ENCODE measurements at places on chromosomes 16 and 17. TPM values are rescaled to one million over a fixed set of nuclear protein-coding genes. Genes with fewer than 3 reads are reported as not detected.

DNA sequence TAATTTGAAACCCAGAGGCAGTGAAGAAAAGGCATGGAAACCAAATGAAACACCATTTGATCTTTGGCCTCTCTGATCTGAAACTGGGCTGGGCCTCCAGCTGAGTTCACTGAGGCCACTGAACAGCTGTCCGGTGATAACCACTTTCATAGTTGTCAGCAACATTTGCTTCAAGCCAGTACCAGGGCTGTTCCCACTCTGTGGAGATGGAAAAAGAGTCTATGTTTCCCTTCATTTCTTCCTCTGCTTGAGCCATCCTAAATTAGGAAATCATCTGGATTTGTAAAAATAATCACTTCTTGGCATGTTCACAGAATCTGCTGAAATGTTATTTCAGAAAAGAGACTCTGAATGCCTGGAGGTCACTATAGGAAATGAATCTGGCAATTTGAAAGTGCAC, 119.3 kb downstream of the STX8 start:
- DNase-seq, result peak; percentile 48

DNA sequence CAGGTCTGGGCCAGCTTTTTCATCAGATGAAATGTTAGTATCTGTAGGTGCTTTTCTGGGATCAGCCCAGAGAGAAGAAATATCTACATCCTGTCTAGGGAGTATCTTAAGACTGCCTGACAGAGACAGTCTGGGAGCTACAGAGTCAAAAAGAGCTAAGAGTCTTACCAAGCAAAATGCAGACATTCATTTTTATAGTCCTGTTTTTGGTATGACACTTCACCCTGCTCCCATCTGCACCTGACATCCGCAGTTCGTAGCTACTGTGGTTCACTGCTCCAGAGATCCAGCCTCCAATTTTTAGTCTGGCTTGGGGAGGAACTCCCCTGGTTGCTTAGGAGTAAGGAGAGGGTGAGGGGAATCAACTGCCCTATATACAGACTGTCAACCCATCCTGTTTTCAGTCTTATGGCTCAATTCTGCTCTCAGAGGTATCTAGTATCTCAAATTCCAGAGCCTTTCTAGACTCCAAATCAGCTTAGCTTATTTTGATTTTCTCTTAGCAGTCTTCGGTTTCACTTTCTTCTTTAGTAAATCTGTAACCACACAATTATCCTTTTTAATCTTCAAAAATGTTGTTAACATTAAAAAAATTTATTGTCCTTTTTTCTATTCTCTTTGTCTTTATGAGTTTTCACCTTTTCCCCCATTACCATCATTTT, 97.8 kb downstream of the TMEM100 start:
- DNase-seq, result no peak

DNA sequence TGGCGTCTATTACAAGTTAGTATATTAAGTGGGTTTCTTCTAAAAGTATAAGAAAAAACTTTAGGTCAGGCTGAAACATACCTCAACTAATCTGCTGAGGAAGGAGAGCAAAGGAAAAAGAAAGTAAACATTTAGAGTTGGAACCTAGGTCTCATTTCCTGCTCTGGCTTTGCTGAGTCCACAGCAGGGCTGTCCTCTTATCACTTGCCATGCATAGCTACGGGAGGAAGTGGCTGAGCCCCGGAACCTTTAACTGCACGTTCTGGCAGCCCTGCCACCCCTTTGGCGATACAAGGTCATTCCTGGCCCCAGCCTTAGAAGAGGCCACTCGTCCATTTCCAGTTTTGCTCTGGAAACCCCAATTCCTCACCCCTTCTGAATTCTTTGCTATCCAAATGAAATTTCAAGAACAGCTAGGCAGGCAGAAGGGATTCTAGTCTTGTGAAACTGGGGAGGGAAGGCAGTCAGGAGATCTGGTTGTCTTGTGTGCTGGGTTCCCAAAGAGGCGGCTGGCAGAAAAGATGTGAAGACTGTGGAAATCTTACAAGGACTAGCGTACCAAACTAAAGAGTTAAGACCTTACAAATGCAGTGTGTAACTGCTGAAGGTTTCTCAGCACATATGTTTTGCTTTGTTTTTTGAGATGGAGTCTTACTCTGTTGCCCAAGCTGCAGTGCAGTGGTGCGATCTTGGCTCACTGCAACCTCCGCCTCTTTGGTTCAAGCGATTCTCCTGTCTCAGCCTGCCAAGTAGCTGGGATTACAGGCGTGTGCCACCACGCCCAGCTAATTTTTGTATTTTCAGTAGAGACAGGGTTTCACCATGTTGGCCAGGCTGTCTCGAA, 19.1 kb downstream of the WIPI1 start:
- no peak for DNase-seq

Gene TRAPPC2L
- total RNA-seq, result 18.5 TPM

DNA sequence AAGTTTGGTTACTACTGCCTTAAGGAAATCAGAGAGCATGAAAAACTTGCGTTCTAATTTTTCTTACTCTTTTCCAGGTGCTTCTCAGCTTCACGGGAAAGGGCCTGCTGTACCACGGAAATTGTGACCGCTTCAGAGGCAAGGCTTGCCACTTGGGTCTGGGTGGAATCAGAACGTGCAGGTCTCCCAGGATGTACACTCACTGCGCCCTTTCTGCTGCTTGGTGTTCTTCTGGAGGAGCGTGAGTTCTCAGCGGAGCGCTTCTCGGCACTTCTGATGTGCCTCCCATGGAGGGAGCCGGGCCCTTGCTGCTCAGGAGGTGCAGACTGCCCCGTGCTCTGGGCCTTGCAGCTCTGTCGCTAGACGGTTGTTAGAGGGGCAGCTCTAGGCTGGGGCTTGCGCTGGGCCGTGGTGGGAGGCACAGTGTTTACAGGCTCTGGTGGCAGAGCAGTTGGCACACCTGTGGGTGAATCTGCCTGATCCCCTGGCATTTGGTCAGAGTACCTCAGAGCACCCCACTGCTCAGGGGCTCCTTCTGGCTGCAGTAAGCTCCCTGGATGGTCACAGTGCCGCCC, 32.8 kb downstream of the UBN1 start:
- DNase-seq, result no peak

- peak; percentile 21 for DNase-seq
These were observed 19.2 kb downstream of the SDK2 start for GRCh38 chr17:73625006-73625405.

Gene ACE
- 5.6 TPM for total RNA-seq

DNA sequence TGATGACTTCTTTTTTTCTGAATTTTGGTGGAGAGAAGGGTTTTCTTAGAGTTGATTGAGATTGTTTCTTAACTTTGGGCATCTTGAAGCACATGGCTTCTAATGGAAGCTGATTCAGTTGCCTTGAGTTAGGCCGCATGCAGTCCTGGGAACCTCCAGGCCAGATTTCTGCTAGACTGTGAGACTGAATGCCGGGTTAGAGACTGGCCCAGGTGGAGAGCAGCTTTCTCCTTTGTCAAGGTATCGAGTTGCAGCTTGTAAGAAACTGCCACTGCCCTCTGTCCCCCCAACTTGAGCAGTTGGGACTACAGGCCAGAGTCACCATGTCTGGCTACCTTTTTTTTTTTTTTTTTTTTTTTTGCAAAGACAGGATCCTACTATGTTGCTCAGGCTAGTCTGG, 77.6 kb downstream of the CLEC16A start:
- no peak for DNase-seq

GRCh38 chr17:81399481-81400153, 4.4 kb downstream of the BAHCC1 start:
- no peak for DNase-seq

- DNase-seq, result no peak
These were observed 1.9 kb downstream of the NECAB2 start for GRCh38 chr16:83969771-83970429.

DNA sequence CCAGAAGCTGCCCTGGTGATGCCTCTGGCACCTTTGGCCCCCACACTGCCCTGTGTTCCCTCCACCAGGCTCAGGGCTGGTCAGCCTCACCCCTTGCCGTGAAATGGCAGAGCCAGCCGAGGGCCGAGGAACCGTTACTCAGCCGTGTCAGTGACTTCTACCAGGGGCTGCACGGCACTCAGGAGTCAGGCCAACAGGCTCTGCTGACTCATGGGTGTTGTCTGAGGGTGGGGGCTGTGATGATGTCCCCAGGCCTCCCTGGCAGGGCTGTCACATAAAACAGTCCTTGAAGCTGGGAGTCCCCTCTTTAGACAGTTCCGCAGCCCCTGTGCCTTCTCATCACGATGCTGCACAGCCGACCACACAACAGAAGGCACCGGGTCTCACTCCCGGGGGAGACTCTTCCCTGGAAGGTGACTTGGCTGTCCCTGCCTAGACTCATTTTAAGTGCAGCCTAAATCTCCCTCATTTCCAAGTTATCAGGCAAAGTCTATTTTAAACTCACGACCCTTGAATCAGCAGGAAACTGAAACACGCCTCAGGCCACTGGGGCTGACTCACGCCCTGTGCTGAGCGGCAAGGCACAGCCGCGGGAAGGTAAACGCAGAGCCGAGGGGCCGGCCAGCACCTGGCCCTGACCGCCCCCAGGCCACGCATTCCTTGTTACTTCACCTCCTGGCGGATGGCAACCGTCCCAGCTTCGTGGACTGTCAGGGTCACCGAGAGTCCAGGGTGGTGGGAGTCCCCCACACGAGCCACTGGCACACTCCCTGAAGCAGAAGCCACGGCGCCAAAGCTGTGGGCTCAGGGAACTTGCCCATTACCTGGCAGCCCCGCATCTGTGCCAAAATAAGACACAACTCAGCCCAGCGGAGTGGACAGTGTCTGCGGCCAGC, 102.6 kb downstream of the ZNF778 start:
- no peak for DNase-seq

- peak; percentile 48 for DNase-seq
These were observed 8.8 kb upstream of the LPCAT2 start for GRCh38 chr16:55499951-55500529.

DNA sequence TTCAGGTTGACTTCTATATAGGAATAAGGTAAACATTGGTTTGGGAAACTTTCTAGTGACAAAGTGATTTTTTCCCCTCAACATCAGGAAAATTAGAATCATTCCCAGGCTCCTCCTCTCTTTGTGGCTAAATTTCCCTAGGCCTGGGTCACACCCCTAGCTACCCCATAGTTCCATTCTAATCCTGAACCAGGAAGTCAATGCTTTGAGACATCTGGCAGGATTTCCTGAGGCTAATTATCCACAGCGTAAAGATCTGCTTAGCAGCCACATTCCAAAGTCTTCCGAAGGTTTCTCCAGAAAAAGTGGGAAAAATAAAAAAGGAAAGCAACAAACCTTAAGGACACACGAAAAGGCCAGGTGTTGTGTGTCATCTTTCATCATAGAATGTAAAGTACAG, 60.3 kb upstream of the CORO6 start:
- DNase-seq, result peak; percentile 65

- no peak for DNase-seq
These were observed 782 bp downstream of the FAM83G start for GRCh38 chr17:19003543-19004420.

GRCh38 chr17:79537686-79538085, 73.2 kb downstream of the RBFOX3 start:
- no peak for DNase-seq

DNA sequence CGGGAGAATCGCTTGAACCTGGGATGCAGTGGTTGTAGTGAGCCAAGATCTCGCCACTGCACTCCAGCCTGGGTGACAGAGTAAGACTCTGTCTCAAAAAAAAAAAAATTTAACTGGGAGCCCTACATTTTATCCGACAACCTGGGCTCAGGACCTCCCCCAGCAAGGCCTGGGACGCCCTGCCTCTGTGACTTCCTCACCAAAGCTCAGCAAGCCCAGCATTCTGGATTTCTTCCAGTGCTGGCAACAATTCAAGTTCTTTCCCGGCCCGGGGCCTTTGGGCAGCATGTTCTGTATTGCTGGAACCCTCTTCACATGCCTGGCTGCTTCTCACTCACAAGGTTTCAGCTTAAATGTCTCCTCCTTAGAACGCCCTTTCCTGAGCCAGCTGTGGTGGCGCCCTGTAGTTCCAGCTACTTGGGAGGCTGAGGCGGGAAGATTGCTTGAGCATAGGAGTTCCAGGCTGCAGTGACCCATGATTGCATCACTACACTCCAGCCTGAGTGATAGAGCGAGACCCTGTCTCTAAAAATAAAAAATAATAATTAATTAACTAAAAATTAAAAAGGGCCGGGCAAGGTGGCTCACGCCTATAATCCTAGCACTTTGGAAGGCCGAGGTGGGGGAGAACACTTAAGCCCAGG, 15.9 kb upstream of the MEIOB start:
- DNase-seq, result no peak

DNA sequence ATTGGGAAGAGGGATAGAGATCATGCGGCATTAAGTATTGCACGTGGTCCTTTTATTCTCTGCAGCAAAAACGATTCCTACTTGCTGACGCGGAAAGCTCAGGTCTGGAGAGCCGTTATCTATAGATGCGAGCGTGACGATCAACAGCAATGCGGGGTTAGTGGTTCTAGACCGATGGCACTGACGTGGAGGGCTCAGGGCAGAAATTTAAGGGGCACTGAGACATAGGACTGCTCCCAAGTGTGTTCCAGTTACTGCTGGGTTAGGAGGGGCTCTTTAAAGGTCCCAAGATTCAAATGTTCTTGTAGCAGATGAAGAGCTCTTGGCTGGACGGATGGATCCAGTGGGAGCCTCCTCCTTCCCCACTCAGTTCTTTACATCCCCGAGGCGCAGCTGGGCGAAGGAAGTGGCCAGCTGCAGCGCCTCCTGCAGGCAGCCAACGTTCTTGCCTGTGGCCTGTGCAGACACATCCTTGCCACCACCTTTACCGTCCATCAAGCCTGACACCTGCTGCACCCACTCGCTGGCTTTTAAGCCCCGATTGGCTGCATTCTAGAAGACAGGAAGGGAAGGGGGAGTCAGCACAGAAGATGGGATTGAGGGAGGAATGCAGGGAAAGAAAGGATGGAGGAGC, 732 bp upstream of the EXOSC6 start:
- DNase-seq, result no peak

DNA sequence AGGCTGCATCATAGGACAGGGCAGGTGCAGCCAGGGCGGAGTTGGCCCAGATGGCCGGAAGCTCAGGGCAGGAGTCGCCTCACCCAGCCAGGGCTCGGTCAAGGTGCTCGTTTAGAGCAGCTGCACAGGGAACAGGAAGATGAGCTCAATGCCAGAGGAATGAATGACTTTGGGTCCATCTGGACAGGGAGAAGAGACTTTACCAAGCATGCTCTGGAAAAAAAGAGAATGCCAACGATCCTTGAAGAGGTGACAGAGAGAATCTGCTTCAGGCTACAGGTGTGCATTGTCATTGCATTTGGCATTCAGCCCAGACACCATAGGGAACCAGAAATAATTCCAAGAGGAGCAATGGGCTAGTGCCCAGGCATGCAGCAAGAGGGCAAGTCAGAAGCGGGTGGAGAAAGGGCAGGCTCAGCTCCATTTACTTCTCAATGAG, 6.7 kb upstream of the MPP3 start:
- DNase-seq, result no peak

DNA sequence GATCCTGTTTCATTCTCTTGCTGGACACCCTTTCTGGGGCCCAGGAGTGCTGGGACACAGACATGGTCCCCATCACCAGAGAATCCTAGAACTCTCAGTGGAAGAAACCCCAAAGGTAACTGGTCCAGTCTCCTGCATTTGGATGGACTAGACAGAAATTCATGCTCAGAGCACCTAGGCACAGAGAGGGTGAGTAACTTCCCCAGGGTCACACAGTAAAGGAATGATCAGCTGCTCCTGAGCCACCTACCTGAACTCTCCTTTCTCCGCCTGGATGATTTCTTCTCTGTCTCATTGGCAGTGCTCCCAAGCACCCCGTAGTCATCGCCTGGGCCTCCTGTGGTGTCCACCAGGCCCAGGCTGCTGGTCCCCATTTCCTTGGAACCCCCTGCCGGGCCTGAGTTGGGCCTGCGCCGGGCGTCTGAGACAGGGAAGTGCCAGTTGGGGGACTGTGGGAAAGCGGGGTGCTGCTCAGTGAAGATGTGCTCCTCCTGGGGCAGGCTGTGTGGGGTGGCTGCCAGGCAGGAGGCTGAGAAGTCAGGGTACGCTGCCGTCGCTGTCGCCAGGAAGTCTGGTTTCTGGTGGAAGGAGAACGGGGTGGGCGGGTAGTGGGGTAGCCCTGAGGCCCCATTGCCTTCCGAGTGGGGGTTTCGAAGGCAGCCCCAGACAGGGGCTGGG, 767 bp downstream of the MEOX1 start:
- no peak for DNase-seq

Data from skin of body (tissue), 3 donors.